ENCODE measurements at places on chromosomes 3 and 15.

DNA sequence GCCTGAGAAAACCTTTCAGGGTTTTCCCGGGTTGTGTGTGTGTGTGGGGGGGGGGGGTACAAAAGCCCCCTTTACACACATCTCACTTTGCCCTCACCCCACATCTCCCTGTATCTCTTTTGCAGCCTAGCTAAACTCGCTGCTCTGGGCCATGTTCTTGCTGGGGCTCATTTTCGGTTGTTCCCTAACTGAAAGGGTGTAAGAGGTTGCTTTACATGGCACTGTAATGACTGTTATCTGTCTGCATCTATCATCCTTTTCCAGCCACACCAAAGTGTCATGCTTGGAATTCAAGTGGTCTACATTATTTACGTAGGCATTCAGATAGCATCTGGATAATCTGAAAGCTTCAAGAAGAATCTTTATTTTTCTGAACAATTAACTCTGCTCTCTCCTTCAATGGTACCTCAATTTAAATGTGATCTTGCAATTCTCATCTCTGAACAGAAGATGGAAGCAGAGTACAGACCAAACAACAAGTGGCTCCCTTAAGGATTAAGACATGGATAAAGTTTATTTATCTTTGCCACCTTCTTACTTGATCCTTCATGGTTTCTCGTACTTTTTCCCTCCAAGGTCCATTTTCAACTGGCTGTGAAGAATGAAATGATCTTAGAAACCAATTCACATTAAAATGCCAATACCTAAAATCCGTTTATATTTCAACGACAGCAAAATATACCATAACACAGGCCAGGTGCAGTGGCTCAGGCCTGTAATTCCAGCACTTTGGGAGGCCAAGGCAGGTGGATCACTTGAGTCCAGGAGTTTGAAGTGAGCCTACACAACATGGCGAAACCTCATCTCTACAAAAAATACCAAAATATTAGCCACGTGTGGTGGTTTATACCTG is 34.9 kb downstream of the DCLK3 start:
- DNase-seq: peak; percentile 19

- DNase-seq: no peak
Observed at GRCh38 chr3:112486811-112487505, 12.3 kb downstream of the BTLA start.

GRCh38 chr3:82128271-82128670 is 366.8 kb upstream of the GBE1 start:
- DNase-seq: no peak

GRCh38 chr3:147119989-147120388 is 286.4 kb downstream of the ZIC4 start:
- peak; percentile 25 for DNase-seq

DNA sequence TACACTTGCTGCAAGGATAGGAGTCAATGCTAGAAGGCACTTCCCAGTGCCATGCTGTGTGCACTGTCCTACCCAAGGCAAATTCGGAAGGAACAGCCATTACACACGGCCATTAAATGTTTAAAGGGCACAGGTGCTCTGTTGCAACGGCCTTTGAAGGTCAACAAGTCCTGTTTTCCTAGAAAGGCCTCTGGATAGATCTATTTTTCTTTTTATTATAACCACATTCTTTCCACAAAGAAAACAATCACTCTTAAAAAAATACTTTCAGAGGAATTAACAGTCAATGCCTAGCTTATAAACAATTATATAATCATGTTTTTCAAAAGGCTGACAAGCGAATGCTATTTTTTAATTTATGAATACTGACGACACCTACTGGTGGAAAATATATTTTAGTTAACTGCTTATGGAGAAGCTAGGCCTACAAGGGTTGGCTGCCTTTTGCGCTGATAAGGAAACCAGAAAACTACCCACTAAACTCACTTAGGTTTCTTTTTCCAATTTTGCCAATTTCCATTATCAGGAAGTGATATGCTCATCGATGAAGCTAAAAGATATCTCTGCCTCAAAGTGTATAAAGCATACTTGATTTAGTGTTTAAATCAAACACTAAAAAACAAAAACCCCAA is 2.4 kb downstream of the ARHGEF3 start:
- peak; percentile 24 for DNase-seq

DNA sequence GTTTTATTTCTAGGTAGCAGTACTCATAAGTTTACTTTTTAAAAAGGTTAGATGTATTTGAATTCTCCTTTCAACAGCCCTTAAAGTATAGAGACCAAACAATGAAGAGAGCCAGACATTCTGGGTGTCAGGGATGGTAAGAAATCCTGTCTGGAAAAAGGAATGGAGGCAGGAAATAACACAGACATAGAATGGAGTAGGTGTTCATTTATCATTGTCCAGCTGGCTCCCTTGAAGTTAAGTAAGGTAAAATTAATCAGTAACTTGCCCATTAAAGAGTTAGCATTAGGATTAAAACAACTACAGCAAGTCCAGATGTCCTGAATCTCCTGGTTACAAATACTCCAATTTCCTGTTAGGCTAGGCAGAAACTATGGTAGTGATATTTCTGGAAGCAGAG is 13.5 kb upstream of the SUCNR1 start:
- DNase-seq: no peak

- peak; percentile 47 for DNase-seq
Observed at GRCh38 chr15:71526060-71526820, 284.1 kb upstream of the NR2E3 start.

DNA sequence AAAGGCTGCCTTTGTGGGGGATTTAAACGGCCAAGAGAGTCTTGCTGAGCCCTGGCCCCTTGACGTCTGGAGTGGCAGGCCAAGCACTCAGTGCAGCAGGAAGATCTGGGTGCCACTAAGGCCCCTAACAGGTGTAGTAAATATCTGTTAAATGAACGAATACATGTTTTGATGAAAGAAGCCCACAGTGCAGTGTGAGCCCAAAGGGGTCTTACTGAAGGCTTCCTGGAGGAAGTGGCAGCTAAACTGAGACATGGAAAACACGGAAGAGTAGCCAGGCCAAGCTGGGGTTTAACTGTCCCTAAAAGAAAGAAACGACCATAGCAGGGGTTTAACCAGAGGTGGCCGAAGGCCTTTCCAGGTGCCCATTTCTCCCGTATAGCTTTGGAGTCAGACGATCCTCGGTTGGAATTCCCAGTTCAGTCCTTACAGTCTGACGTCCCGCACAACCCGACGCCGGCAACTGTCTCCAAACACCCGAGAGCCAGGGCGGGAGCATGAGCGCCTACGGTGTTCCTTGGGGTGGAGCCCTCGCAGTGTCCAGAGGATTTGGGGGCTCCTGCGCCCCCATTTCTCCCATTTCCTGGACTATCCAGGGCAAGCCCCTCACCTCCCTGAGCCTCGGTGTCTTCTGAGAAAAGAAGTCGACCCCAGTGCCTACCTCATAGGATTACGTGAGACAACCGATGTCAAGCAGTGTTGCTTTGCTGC is 910 bp upstream of the ABHD6 start:
- DNase-seq: no peak

DNA sequence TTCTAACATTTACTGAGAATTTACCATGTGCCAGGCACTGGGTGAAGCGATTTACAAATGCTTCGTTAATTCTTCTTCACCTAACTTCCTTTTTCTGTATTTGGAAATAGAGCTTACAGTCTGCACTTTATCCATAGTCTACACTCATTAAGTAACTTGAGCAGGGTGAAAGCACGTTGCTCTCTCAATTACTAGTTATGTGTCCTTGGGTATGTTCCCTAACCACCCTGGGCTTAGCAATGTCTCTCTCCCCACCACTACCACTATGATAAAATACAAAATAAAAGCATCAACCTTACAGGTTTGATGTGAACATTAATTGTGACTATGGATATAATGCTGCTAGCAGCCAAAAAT is 172.9 kb upstream of the SLC2A2 start:
- DNase-seq: no peak

- DNase-seq: no peak
Observed at GRCh38 chr3:122988508-122988907, 39.1 kb downstream of the SEMA5B start.

DNA sequence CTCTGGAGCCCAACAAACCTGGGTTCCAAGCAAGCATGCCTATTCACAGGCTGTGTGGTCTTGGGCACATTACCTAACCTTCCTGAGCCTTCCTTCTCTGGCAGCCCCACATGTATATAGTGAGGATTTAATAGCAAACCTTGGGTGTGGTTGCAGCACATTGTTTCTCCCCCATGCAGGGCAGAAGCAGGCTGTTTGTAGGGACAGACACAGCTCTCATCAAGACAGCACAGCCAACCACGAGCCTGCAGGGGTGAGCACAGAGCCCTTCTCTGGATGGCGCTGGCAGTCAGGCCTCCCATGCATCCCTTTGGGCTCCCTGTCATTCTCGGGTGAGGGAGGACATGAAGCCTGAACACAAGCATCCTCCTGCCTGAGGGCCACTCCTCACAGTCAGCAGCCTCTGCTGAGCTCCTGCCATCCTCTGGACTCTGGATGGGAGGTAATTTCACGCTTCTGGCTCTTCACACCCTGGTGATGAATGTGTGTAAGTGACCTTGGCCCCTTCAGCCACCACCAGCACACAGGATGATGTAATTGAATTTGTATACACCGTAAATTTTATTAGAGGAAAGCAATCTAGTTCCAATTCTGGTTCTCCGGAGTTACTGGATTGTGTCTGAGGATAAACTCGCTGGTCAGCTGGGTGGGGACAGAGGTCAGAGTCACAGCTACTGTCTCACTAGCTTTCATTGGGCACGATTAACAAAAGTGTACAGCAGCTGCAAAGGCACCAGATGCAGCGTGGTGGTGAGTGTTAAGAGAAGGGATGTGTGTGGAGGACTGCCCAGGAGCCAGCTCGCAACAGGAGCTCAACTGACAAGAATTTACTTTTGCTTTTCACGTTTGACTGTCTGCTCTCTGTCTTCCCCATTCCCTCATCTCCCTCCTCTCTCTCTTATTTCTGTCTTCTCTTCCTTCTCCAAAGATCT is 118.1 kb downstream of the CLSTN2 start:
- no peak for DNase-seq

DNA sequence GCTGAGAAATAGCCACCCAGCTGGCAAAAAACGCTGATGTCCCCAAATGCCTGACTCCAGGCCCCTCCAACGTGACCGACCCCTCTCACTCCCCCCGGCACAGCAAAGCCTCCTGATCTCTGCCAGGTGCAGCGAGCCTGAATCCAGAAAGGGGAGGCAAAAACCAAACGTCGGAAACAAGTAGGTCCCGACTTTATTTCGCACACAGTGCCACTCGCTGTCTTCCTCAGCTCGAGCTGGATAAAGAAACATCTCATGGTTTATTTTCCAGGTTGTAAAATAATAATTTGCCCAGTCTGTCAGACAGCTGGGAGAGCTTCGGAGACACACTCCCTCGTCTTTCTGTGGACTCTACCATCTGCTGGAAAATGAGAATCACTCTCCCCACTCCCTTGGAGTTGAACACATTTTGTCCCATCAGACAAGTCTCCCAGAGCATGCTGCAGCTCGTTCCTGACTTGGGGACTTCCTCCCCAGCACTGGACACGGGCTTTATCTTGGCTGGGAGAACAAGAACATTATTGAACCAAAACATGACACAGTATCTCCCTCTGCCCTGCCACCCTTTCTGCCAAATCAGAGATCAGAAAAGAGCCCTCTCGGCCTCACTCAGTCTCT is 142.8 kb downstream of the NUP210 start:
- DNase-seq: no peak

DNA sequence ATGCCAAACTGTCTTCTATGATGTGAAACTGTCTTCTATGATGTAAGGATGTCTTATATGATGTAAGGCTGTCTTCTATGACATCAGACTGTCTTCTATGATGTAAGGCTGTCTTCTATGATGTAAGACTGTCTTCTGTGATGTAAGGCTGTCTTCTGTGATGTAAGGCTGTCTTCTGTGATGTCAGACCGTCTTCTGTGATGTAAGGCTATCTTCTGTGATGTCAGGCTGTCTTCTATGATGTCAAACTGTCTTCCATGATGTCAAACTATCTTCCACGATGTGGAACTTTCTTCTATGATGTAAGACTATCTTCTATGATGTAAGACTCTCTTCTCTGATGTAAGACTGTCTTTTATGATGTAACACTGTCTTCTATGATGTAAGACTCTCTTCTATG is 27.9 kb downstream of the MGLL start:
- DNase-seq: no peak

GRCh38 chr3:33914731-33915379 is 116.4 kb downstream of the PDCD6IP start:
- no peak for DNase-seq

- no peak for DNase-seq
Observed at GRCh38 chr3:42503957-42504333, 1.5 kb downstream of the VIPR1 start.

DNA sequence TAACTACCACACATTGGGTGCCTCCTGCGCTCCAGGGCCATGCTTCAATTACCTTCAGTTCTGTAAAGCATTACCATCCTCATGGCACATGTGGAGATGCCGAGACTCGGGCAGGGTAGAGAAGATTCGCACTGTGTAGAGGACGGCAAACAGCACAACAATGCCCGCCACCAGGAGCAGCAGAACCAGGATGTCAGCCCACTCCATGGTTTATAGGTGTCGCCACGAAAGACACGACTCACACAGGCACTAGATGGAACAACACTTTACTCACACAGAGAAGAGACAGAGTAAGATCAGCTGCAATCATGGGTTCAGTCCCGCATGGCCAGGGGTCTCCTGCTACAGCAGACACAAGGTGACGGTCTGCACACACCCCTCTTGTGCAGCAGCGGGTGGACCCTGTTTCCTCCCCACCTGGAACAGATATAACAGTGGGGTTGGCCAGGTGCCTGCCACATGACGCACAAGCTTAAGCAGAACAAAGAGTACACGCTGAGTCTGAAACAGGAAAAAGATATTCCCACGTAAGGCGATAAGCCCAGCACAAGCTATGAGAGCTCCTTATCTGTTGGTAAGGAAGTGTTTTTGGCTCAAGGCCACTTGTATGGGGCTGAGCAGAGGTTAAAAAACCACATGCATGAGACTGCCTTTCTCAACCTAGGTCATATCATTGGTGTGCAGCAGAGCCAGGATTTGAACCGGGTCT is 2.5 kb upstream of the TBC1D21 start:
- DNase-seq: peak; percentile 5

- no peak for DNase-seq
Observed at GRCh38 chr3:46539443-46540005, 26.6 kb downstream of the LRRC2 start.

DNA sequence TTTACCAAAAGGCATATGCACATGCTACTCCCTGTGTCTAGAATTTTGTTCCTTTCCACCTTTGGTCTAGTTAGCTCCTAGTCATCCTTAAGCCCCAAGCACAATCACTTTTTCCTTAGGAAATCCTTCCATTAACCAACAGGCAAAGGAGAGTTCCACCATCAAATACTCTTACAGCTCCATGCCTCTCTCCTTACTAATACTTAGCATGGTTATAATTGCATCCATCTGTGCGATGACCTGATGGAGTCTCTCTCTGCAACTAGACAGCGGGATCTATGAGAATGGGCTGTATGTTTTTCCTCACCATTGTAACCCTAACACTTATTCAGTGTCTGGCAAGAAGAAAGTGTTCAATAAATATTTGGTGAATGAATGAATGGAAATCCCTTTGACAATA is 69.3 kb upstream of the SMAD3 start:
- peak; percentile 62 for DNase-seq

DNA sequence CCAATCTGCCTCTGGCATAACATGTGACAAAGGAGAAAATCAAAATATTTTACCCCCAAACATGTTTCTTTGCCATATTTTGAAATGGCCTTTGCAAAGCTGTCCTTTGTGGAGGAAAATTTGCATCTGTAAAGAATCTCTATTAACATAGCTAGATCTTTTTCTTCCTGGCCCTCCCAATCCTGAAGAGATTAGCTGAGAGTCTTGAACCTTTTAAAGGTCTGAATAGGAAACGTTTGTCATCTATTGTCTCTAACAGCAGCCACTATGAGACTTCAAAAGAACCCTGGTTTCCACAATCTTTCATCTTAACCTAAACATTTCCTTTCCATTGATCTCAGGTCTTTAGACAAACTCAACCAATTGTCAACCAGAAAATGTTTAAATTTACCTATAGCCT is 520.9 kb upstream of the TGFBR2 start:
- DNase-seq: no peak
